Heart right ventricle (tissue), 16 donors: ENCODE measurements at places on chromosomes 12 and 14. TPM values are rescaled to one million over a fixed set of nuclear protein-coding genes. Genes with fewer than 3 reads are reported as not detected.

GRCh38 chr12:109302358-109302757 lies 6.7 kb downstream of the FOXN4 start:
- no peak for DNase-seq

DNA sequence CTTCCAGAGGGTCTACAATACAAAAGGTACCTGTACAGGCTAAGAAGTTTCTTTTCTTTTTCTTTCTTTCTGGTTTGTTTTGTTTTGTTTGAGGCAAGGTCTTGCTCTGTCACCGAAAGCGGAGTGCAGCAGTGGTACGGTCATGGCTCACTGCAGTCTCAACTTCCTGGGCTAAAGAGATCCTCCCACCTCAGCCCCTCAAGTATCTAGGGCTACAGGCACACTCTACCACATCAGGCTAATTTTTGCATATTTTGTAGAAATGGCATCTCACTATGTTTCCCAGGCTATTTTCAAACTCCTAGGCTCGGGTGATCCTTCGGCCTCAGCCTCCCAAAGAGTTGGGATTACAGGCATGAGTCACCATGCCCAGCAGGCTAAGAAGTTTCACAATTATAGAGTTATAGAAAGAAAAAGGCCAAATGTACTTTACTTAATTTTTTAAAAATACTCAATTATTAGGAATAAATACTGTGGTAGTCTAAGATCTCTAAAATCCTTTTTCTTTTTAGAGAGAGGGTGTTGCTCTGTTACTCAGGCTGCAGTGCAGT lies 3.0 kb upstream of the PIGH start:
- DNase-seq: no peak

DNA sequence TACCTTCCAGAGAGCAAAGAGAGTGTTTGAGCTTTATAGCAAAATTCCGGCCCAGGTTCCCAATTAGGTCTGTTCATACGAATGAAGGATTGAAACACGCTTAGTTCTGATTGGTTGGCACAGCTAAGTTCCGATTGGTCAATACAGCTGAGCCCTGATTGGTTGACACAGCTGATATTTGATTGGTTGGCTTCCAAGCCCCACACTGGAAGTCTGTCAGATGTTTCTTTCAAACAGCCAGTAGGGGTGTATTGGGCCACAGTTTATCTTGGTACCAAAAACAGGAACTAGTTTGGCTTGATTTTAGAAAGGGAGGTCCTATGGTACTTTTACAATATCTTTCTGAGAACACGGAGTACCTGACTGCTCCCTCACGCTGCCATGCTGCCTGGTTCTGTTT lies 93.4 kb downstream of the CAND1 start:
- no peak for DNase-seq

- no peak for DNase-seq
These were observed 89.8 kb downstream of the KIF26A start for GRCh38 chr14:104228221-104228620.

SLC6A15 gene
- not detected for total RNA-seq

C14orf132 gene
- 10.3 TPM for total RNA-seq

ALX1 gene
- not detected for total RNA-seq
